Activated CD4-positive, alpha-beta T cell treated with anti-CD3 and anti-CD28 coated beads for 36 hours (primary cell): ENCODE measurements at places on chromosomes 7 and 10. TPM values are rescaled to one million over a fixed set of nuclear protein-coding genes. Genes with fewer than 3 reads are reported as not detected.

NAT16 gene
- not detected for total RNA-seq

EPO gene
- total RNA-seq = not detected

PIK3AP1 gene
- 2.7 TPM for total RNA-seq

GCK gene
- 1.3 TPM for total RNA-seq

HNRNPF gene
- 410 TPM for total RNA-seq

INPP5A gene
- total RNA-seq = 9.3 TPM
